AG20443 (cell line): ENCODE measurements at places on chromosomes 4 and X.

DNA sequence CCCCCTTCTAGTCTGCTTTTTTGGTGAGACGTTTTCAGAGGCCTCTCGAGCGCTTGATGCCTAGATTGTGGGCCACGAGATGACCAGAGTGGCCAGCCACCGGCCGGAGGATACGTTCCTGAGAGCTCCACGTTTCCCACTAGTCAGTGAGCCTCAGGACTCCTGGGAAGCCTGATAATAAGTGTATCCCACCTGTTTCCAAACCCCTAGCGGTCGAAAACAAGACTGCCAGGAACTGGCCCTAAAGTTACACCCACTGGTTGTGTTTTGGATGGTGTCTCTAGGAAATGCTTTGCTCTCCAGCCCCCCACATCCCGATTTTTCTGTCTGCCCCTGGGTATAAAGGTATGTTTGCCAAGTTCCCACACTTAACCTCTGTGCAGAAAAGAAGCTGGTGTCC, 4.6 kb upstream of the RS1 start:
- peak; percentile 16 for DNase-seq

DNA sequence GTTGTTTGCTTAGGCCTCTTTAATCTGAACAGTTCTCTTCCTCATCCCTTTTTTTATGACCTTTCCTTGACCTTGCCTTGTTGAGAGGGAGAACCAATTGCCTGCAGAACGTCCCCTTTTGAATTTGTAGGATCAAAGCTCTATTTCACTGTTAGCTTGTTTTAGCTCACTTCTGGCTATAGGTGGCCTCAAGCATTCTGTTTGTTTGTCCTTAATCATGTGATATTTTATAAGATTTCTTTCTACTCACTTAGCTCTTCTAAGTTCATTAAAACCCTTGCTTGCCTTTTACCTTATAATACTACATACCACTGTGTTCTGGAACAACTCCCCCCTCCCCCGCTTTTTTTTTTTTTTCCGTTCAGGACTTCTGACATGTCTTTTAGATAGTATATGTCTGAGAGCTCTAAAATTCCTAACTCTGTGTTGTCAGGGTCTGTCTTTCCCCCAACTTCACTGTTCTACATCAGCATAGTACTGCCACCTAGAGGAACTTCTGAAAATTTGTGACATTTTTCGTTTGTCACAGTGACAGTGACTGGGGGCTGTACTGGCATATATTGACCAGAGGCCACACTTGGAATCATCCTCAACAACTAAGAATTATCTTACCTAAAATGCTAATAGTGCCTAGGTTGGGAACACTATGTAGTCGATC, 128.5 kb downstream of the LARP7 start:
- peak; percentile 27 for DNase-seq

GRCh38 chr4:150547154-150547838, 34.7 kb upstream of the MAB21L2 start:
- DNase-seq, result no peak

DNA sequence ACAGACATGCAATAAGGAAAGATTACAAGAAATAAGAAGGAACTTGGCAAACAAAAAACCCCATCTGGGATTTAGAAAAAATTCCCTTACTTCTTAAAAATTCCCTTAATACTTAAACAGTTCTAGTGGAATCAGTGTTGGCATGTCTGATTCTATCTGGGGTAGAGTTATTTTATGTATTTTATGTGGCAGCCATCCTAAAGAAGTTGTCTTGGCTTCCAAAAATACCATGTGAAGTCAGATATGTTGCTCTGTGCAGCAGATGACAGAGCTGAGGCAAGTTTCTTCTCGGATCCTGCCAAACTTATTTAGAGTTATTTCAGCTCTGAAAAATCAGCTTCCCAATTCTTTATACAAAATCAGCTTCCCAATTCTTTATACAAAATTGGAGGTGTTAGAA, 14.7 kb downstream of the YY2 start:
- peak; percentile 7 for DNase-seq

DNA sequence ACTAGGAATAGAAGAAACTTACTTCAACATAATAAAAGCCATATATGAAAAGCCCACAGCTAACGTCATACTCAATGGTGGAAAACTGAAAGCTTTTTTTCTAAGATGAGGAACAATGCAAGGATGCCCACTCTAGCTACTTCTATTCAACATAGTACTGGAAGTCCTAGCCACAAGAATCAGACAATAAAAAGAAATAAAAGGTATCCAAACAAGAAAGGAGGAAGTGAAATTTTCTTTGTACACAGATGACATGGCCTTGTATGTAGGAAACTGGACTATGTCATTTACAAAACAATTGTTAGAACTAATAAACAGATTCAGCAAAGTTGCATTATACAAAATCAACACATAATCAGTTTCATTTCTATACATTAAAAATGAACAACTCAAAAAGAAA, 25.5 kb upstream of the NXT2 start:
- DNase-seq, result no peak

DNA sequence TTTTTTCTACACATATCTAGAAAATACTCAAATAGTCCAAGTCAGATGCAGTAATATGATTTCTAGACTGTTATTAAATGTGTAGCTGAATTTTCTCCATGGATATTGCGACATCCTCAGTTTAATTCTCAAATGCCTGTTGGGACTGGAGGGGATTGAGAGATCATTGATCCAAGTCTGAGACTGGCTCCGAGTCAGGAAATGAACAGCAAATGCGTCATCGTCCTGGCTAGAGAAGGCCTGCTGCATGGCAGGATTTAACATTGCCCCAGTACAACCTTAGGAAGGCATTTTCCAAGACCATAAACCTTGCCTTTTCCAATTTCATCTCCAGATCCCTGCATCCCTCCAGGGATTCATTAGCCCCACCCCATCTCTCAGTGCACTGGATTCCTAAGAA, 56.6 kb upstream of the SLC6A14 start:
- DNase-seq, result peak; percentile 30

DNA sequence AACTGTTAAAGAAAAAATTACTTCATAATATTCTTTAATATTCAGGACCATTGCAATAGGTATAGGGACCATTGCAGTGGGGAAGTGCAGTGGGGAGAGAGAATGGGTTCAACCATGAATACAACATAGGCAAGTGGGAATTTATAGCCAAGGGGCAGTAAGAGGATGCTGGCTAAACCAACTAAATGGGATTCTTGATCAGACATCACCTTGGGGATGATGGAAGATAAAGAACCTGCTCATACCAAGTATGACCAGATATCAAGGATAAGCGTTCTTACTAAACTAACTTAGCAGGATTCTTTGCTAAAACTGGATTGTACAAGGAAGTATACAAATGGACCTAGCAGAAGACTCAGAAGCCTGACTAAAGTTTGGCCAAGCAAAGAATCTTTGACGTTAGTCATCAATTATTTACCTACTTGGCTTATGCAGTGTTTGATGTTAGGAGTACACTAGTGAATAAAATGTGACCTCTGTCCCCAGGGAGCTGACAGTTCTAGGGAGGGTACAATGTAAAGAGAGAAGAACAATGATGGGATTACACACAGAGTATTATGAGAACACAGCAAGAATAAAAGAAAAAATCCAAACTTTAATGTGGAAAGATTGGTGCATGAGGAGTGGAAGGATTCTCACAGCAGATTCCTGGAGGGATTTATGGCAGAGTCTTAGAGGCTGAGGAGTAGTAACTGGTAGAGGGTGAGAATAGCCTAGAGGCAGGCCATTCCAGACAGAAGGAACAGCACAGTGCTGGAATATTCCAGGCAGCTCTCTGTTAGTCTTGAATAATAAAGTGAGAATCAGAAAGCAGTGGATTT, 54.7 kb upstream of the MYOZ2 start:
- no peak for DNase-seq

DNA sequence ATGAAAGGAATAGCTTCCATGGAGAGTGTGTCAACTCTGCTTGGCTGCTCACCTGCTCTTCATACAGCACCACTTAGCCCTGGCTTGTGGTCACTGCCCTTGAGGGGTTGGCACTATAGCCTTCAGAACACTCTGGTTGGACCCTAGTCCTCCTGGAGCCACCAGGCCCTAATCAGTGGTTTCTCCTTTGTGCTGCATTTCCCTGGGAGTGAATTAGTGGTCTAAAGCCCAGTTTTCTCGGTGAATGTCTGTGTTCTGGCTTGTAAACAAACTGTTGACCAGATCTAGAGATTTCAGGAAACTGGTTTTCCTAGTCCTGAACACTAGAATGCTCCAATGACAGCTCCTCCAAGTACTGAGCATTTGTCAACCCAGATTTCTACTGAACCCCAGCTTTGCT, 28.6 kb upstream of the TMEM154 start:
- no peak for DNase-seq

- peak; percentile 18 for DNase-seq
Observed at GRCh38 chrX:47497271-47497888, 14.4 kb upstream of the ZNF41 start.

GRCh38 chr4:72076562-72076961, 44.8 kb downstream of the NPFFR2 start:
- DNase-seq, result no peak

GRCh38 chr4:55727746-55728145, 91.6 kb upstream of the NMU start:
- DNase-seq, result peak; percentile 16

DNA sequence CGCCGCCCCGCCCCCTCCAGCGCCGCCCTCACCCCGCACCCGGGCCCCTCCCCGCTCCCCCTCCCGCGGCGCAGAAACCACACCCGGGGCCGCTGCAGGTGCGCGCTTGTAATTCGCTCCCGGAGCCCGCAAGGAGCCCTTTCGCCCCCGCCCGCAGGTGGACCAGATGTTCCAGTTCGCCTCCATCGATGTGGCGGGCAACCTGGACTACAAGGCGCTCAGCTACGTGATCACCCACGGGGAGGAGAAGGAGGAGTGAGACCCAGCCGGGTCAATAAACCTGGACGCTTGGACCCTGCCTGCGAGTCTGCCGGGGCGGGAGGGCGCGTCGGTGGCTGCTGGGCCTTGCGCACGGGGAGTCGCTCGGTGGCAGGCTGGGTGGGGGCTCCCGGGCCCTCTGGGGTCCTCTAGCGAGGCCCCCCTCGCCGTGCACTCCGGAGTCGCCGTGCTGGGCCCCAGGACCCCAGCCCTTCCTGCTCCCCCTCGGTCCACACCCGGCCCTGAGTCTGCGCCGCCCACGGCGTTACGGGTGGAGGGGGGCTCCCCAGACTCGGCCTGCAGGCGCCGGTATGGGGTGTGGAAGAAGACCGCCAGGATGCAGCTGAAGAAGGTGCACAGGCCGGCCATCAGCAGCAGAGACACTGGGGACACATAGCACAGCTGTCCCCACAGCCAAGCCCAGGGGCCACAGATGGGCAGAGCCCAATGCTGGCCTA, 7.1 kb downstream of the SLC49A3 start:
- no peak for DNase-seq

- DNase-seq, result no peak
Observed at GRCh38 chr4:26863512-26863911, 2.9 kb downstream of the STIM2 start.

DNA sequence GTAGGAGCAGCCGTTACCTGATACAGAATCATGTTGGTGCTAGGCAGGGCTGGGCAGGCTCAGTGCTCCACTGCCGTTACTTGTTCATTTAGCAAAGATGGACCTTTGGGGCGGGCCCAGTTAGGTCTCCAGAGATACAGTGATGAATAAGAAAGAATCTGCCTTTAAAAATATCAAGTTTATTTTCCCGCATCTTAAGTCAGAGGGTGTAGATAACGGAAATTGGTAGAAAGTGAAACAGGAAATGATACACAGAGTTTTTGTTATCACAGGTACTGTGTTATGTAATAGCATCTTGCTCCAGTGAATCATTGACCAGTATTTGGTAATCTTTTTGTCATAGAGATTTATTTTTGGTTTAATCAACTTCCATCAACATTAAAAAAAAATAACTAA, 5.5 kb downstream of the TMEM131L start:
- no peak for DNase-seq

DNA sequence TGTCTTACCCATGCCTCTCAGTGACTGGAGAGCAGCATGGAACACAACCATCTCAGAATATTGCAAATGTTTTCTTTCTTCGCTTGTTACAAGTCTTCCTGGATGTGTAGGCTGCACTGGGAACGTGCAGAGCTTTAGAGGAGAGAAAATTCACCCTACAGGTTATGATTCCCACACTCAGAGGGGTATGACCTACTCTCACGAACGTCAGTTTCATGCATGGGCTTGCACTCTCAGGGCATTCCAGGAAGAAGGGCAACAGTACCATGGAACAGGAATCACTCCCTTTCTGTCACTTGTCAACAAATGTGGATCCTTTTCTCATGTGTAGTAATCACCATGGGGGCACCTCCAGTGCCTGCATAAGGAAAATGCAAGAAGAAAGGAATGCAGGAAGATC, 75.8 kb downstream of the NBDY start:
- no peak for DNase-seq

DNA sequence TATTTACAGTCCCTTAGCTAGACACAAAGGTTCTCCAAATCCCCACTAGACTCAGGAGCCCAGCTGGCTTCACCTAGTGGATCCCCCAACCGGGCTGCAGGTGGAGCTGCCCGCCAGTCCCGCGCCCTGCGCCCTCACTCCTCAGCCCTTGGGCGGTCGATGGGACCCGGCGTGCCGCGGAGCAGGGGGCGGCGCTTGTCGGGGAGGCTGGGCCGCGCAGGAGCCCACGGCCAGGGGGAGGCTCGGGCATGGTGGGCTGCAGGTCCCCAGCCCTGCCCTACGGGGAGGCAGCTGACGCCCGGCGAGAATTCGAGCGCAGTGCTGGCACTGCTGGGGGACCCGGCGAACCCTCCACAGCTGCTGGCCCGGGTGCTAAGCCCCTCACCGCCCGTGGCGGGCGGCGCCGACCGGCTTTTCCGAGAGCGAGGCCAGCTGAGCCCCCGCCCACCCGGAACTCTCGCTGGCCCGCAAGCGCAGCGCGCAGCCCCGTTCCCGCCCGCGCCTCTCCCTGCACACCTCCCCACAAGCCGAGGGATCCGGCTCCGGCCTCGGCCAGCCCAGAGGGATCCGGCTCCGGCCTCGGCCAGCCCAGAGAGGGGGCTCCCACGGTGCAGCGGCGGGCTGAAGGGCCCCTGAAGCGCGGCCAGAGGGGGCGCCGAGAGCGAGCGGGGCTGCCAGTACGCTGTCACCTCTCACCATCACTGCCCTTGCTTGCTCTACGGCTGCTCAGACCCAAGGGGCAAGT, 39.4 kb downstream of the WFS1 start:
- no peak for DNase-seq

- DNase-seq, result no peak
Observed at GRCh38 chr4:38747629-38748028, 35.2 kb downstream of the TLR10 start.

DNA sequence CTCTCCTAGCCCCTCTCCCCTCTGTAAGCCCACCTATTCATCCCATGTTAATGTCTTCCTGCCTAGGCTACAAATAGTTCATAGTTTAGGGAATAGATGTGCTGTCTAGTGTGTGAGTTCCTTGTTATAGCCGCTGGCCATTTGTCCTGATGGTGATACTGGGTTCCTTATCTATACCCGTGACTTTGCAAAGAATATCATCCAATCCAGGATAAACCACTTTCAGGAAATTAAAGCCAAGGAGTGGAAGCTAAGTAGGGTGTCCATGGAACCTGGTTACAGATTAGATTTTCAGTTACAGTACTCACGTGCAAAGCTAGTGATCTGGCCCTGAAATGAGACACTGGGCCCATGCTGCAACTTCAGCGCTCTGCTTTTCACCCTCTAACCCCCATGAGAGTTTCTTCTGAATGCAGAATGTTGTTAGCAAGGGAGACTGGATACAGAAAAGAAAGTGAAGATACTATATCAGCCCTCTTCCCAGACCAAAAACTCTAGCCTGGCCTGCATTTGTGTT, 111.4 kb downstream of the TMEM164 start:
- DNase-seq, result no peak
